ENCODE measurements at places on chromosomes 1 and 21.

DNA sequence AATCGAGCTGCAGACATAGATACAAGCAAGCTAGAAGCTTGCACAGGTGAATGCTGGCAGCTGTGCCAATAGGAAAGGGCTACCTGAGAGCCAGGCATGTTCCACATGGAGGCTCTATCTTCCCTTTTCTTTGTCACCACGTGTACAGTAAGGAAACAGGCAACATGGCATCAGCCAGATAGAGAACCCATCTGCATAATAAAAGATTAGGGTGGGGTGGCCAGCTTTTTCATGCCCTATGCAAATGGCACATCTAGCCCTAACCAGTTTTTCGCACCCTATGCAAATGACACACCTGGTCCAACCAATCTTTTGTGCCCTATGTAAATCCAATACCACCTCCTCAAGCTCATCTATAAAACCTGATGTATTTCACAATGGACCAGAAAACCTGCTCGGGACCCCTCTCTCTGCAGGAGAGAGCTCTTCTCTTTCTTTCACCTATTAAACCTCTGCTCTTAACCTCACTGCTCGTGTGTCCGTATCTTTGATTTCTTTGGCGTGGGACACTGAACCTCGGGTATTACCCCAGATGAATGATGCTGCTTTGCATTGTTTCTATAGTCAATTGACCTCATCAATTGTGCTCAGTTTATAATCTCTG is 93.9 kb downstream of the SLC30A10 start:
- no peak for DNase-seq

DNA sequence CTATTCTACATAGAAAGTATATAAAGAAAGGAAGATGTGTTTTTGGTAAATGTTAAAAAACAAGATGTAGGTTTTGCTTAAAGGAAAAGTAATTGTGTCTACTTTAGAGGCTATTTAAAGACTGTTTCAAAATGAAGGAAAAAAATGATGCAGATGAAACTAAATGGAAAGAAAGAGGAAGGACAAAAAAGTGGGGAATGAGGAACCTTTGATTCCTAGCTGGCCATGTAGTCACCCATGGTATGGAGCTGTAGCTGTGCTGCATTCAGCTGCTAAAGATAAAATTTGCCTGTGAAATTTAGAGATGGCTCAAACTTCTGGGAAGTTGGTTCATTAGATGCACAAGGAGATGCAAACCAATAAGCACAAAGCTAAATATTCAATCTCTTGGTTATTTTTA is 86.8 kb upstream of the SERBP1 start:
- DNase-seq = no peak

- no peak for DNase-seq
Observed at GRCh38 chr1:32758177-32758794, 55.7 kb upstream of the SYNC start.

GRCh38 chr1:30652152-30652841 is 71.1 kb downstream of the MATN1 start:
- DNase-seq = no peak

DNA sequence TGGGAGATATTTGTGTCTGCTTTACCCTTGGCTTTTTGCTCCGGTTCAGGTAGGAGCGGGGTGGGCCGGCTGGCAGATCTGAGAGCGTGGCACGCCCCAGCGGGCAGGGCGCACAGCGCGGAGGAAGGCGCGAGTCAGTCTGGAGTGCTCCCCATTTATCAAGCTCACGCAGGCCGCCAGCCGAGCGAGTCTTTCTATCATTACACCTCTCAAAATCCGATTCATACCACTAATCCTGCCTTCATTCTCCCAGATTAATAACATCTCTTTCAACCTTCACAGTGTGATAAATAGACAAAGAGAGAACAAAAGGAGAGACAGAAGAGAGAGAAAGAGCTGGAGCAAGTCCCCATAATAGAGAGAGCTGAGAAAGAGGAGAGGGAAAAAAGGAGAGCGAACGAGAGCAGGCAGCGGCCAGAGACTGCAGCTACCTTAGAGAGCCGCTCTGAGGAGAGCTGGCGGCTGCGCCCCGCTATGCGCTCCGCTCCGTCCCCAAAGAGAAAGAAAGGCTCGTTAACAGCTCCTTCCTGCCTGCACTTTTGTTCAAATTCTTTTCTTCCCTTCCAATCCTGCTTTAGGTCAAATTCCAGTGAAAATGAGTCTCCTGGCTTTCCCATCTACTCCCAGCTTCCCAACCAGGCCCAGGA is 48.0 kb downstream of the DMAP1 start:
- no peak for DNase-seq

DNA sequence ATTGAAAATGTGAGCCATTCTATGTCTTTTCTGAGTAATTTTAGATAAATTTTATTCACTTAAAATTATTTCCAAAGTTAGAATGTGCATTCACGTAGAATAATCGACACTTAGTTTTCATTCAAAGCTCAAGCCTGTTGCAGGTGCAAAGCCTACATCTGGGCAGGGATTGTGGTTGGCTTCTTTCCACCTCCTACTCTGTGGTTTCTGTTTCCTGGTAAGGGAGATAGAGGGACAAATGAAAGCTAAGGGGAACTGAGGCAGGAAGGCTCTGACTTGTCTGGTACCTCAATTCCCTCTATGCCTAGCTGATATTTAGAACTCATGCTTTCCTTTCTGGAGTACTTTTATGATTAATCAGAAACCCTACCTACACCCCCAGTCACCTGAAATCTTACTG is 251.2 kb upstream of the DPYD start:
- DNase-seq = no peak

DNA sequence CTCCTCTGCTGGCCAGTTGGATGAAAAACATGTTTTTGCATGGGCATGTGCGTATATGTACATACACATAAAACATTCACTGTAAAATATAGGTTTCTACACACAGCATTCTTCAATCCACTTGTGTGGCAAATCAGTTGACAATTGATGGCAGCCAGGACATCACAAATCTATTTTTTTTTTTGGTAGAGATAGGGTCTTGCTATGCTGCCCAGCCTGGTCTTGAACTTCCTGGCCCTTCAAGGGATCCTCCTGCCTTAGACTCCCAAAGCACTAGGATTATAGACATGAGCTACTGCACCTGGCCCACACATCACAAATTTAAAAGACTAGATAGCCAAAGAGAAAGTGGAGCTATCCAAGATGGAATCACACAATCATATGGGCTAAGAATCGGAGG is 39.6 kb downstream of the ARHGEF11 start:
- DNase-seq = no peak
